ENCODE measurements at places on chromosomes 7 and 10.

DNA sequence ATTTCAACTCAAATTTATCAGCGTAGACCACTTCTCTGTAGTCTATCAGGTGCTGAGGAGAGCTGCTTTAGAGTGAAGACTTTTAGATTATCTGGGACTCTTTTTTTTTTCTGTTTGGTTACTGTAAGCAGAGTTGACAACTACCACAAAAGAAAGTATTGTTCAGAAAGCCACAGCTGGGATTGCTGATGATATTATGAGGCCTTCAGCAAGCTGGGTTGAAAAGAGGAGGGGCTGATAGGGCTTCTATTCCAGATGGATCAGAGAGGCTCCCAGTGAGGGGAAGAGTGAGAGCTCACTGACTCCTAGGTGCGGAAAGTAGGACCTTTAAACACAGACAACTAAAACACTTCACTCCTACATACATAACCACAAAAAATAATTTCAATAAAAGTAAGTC, 188.5 kb upstream of the FERD3L start:
- DNase-seq: no peak

GRCh38 chr7:19587291-19587690, 121.5 kb downstream of the POLR1F start:
- peak; percentile 38 for DNase-seq

DNA sequence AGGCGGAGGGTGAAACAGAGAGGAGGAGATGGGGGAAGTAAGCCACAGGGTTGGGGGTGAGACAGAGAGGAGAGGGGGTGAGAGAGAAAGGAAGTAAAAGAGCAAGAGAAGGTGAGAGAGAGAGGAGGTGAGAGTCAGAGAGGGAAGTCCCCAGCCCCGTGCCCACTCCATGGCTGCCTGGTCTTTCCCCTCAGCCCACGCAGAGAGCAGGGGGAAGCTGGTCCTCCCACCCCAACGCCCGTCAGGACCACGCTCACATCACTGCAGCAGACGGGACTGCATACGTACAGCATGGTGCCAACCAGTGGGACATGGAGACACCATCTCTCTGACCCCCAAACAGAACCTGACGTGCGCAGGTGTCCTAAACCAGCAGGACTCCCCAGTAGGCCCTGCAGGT, 12.1 kb upstream of the PDGFA start:
- no peak for DNase-seq

DNA sequence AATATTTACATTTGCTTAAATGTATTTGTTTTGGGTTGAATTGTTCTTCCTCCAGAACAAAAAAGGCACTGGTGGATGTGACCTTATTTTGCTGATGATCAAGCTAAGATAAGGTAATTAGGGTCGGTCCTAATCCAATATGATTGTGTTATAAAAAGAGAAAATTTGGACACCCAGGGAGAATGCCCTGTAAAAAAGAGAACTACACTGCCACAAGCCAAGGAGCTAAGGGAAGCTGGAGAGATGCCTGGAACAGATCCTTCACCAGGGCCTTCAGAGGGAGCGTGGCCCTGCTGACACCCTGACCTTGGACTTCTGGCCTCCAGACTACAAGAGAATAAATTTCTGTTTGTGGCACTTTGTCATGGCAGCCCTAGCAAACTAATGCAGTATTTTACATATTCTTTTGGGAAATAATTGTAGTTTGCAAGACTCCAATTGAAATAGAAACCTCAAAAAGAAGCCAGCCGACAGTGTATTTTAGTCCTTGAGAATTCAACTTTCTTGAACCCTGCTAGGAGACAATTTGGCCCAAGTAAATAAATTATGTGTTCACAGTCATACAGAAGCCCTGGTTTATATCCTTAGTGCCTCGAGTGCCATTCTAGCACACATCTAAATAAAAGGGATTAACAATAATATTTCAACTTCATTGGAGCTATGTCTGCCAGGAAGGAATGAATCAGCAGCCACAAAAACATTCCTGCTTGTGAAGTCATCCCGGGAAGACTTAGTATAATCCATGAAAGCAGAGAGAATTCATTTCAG, 164.6 kb downstream of the PKD1L1 start:
- peak; percentile 97 for DNase-seq

DNA sequence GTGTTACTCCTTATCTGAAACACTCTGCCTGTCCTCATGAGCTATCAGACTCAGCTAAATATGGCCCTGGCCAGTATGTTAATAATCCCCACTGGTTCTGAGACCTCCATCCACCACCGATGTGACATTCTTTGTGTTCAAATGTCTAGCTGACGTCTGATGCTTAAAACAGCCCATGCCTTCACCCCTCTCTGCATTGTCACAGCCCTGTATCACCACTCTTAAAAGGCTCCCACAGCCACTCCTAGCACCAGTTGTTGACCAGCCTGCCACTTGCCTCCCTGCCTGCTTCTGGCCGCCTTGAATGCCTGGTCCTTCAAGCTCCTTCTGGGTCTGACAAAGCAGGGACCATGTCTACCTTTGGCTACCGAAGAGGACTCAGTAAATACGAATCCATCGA, at the start of gene LMOD2:
Gene LMOD2 (plus strand): TSS at position 253 of the 400 bp plus-strand sequence. CDS start 98 bp downstream, at position 351.
- DNase-seq: no peak

DNA sequence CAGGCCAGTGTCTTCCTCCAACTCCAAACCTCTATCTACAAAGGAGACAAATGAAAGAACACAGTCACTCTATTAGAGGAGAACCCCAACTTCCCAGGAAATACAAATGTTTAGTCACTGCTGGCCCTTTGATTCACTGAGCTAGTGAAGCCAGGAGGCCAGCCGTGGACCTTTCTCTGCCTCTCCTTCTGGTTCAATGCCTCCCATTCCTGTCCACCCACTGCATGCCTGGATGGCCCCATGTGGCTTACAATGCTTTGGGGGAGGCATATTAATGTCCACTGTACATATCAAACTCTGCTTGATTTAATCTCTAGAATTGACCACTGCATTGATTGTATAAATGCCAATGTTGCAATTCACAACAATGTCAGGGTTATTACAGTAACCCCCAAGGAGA, 687.3 kb downstream of the KCNMA1 start:
- DNase-seq: no peak

DNA sequence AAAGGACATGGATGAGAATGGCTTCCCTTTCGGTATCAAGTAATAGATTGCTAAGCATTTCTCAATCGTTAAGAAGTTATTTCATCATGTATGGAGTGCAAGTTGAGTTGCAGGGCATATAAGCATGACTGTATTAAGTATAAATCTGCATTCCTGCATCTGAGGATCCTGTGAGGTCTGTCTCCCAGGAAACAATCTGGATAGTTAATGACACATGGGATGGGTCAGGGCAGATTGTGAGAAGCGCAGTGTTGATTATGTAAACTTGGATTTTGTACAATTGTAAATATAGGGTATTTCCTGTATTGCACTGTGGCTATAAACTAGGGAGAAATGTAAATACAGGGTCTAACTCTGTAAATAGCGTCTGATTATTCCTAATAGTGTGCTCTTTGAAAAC, 102.6 kb downstream of the PLXDC2 start:
- no peak for DNase-seq

DNA sequence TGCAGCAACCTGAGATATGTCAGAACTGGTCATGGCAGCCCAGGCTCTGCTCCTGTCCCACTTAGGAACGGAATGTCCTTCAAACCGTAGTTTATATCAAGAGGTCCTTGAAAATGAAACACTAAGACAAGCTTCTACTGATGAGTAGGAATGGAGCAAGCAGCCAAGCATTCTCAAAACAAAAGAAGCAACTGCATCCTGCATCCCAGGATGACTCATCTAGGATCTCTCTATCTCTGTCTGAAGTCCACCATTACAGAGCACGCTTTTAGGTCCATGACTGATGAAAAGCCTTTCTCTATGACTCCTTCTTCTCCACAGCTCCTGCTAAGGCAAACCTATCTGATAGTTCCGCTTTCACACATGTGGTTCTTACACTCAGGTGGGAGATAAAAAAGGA, 16.3 kb downstream of the MBL2 start:
- DNase-seq: no peak
